ENCODE measurements at places on chromosomes 12 and 14. TPM values are rescaled to one million over a fixed set of nuclear protein-coding genes. Genes with fewer than 3 reads are reported as not detected.

Gene MIP
- total RNA-seq = not detected

Gene GPR132
- total RNA-seq = 0.74 TPM

Gene PAPLN
- 1.7 TPM for total RNA-seq

Gene TMEM229B
- total RNA-seq = 22.6 TPM

Measured in temporal lobe (tissue), 4 donors.